ENCODE measurements at places on chromosomes 3 and 15.

- DNase-seq, result no peak
These were observed 265.8 kb upstream of the PROK2 start for GRCh38 chr3:72050771-72051170.

DNA sequence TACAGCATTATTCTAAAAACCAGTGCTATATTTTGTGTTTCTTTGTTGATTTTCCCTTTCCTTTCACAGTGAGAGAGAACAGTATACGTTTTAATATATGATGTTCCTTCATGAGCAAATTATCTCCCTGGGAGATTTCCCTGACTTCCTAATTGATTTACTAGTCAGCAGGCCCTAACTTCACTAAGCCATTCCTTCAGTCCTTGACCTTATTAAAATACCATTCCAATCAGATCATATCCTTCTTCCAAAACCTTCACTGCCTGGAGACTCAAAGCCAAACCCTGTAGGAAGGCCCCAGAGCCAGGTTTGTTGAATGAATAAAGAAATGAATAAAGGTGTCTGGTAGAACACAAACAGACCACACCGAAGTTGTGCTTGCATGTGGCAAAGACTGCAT, 43.8 kb upstream of the ARHGEF3 start:
- no peak for DNase-seq

- no peak for DNase-seq
These were observed 463.9 kb downstream of the EPHA3 start for GRCh38 chr3:89571298-89571697.

GRCh38 chr3:184186184-184186901, at the start of gene ABCF3:
Gene ABCF3, plus strand, starts transcription at chr3:184186199. Its CDS starts 9 bp downstream, at chr3:184186208.
- DNase-seq, result peak; percentile 73

- DNase-seq, result peak; percentile 71
These were observed 35.7 kb upstream of the ACTL6A start for GRCh38 chr3:179526989-179527391.

- no peak for DNase-seq
These were observed 15.1 kb upstream of the CBLB start for GRCh38 chr3:105883798-105884377.

DNA sequence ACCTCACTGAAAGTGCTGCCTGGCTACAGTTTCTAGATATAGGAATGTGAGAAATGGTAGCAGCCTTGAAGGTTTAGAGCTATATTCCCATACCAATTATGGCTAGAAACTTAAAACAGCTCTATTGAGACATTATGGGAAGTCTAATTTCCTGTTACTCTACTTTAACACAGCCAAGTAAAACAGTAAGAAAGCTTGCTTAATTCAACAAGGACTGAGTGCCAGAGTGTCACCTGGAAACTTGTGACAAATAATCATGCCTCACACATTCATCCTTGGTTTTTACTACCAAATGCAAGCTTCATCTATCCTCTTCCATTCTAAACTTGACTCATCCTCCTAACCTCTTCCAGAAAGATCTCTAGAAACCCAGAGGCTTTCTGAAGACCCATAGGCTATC, 41.7 kb downstream of the UBE3A start:
- no peak for DNase-seq

Data from right atrium auricular region (tissue), 2 donors.